Stimulated activated CD4-positive, alpha-beta T cell treated with anti-CD3 and anti-CD28 coated beads, Interleukin-4, amount 100 ng/mL, for 48 hours (primary cell): ENCODE measurements at places on chromosomes 6 and 20.

DNA sequence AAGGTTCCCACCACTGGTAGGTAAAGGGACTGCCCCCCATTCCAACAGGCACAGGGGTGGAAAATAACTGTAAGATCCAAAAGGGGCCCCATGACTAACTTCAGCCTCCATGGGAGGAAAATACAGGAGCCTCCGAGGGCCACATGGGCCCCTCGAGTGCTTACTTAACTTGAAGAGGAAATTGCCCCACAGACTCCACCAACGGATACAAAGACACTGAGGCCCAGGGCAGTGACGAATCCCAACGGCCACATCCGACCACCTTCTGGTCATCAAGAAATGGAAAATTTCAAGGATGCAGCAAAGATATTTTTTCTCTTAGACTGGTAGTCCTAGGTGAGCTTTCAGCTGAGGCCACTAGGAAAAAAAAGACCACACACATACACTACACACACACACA, 116.0 kb upstream of the MRPS10 start:
- no peak for DNase-seq

DNA sequence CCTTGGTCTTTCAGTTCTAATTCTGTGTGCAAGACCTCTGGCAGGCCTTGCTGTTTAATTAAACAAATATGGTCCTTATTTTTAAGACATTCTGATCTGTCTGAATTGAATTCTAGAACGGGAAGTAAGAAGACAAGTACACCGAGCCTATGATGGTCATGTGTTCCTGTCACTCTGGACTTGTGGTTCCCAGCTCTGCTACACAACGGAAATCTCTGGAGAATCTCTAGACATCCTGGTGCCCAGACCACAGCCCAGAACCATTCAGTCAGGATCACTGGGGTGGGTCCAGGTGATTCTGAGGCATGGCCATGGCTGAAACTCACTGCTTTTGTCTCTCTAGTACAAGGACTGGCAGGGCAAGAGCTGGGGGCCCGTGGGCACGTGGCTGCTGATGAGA, 15.9 kb upstream of the KCNK16 start:
- DNase-seq: no peak

GRCh38 chr6:31397901-31398525, 5.4 kb upstream of the MICA start:
- DNase-seq: no peak

- no peak for DNase-seq
Measured at GRCh38 chr6:3280091-3280490, 21.3 kb downstream of the PSMG4 start.

DNA sequence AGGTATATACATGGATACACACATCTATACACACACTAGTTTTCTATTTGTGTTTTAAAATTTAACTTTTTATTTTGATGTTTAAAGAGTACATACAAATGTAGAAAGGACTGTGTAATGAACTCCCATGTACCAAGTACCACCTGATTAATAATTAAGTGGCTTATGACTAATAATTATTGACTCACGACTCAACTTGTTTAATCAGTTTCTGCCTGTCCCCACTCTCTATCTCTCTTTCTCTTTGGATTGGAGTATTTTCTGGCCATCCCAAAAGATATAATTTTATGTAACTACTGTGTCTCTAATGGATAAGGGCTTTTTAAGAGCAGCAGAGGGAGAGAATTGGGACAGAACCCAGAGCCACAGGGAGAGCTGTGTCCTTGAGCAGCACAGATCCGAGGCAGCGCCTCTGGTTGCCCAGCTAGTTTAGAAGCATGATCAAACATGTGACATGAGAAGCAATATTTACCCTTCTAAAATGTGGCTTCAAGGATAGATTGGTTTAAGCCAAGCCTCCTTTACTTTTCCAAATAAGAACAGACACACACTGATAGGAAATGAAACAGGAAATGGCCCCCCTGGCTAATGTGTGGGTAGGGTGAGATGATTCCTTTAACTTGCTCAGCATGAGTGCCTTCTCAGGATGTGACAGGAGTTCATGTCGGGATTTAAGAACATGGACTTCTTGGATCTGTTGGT, 81.0 kb downstream of the ERMARD start:
- DNase-seq: no peak

DNA sequence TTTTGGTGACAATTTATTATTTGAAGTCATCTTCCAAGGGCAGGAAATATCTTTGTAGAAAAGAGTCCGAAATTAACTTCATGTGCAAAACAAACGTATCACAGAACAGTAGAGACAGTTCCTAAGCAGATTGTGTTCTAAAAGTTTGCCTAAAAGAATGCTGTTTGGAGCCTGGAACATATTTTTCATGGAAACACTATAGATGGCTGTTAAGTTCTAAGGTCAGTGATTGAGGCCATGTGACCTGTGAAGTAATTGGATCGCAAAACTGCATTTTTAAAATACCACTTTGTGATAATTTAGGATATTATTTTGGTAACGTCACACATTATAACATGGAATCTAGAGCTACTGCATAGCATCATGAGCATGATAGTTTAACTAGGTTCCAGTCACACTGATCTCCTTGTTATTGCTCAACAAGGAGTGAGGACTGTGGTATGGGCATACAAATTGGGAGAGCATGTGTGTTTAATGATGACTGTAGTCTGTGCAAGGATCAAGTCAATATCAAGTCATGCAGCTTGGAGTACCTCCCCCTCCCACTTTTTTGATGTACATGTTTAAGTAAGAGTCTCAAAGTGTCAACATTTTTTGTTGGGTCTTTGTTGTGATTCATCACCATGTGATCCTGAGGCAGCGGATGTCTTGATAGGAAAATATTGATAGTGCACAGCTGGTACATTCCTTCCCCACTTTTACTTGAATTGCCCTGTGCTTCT, 609.3 kb upstream of the CITED2 start:
- no peak for DNase-seq

GRCh38 chr6:84728602-84729001, 35.8 kb downstream of the TBX18 start:
- DNase-seq: no peak
